ENCODE measurements at places on chromosomes 1 and 21.

DNA sequence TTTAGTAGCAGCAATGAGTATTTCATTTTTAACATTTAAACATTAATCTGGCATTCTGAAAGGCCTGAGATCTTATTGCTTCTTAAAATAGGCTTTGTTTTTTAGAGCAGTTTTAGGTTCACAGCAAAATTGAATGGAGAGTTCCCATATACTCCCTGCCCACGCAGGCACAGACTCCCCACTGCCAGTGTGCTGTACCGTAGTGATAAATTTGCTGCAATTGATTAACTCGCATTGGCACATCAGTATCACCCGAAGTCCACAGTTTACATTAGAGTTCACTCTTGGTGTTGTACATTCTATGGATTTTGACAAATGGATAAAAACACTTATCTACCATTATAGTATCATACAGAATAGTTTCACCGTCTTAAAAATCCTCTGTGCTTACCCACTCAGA lies 71.8 kb upstream of the ERRFI1 start:
- no peak for DNase-seq

GRCh38 chr1:230310381-230311163 lies 115.6 kb downstream of the PGBD5 start:
- DNase-seq = peak; percentile 88

- no peak for DNase-seq
These were observed 15.7 kb downstream of the HSD11B1 start for GRCh38 chr1:209720326-209720725.

DNA sequence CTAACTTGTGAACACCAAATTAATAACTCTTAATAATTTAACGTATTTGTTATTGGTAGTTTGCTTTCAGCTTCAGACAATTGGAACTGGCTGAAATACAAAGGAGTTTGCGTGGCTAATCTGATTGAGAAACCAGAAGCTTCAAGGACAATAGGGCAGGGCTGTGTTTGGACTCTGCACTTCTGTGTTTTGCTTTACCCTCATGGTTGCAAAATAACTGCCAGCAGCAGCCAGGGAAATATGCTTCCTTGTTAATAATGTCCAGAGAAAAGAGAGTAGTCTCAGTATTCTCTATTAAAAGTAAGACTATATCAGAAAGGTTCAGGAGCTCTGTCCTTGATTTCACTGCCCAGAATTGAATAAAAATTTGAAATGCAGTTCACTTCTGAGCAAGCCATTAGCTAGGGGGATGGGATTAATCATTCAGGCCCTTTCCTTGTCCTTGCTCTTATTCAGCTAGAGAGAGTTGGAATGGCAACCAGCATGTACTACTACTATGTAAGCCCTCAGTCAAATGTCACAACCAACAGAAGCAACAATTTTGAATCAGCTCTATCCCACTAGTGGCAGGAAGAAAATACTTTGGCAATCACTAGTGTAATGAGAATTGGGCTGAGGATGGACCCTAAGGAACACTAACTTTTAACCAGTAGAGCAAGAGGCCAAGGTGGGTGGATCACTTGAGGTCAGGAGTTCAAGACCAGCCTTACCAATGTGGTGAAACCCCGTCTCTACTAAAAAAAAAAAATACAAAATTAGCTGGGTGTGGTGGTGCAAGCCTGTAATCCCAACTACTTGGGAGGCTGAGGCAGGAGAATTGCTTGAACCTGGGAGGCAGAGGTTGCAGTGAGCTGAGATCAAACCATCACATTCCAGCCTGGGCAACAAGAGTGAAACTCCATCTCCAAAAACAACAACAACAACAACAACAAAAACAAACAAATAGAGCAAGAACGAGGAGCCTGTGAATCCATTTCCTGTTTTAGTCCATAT lies 76.8 kb downstream of the POU2F1 start:
- DNase-seq = no peak

DNA sequence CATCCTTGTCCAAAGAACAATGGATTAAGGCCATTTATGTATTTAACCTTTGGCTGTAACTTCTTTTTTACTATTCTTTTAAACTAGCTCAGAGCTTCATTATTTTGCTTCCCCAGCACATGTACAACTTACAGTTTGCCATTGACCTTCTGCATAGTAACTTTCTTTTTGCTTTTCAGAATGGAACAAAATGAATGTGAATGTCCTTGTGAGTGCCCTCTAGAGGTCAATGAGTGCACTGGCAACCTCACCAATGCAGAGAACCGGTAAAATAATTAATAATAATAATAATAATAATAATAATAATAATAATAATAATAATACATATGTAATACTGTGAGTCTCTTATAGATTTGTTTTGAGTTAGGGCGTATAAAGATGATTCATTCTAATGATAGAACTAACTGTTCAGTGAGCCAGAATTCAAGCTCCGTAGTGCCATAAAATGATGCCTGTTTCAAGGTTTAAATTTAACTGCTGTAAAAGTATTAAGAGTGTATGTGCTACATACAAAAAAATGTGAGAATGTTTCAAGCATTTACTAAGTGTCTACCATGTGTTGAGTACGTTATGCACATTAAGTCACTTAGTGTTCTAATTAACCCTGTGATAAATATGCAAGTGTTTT lies 69.0 kb upstream of the RAVER2 start:
- peak; percentile 41 for DNase-seq

GRCh38 chr1:83673312-83673711 lies 325.6 kb downstream of the TTLL7 start:
- no peak for DNase-seq

DNA sequence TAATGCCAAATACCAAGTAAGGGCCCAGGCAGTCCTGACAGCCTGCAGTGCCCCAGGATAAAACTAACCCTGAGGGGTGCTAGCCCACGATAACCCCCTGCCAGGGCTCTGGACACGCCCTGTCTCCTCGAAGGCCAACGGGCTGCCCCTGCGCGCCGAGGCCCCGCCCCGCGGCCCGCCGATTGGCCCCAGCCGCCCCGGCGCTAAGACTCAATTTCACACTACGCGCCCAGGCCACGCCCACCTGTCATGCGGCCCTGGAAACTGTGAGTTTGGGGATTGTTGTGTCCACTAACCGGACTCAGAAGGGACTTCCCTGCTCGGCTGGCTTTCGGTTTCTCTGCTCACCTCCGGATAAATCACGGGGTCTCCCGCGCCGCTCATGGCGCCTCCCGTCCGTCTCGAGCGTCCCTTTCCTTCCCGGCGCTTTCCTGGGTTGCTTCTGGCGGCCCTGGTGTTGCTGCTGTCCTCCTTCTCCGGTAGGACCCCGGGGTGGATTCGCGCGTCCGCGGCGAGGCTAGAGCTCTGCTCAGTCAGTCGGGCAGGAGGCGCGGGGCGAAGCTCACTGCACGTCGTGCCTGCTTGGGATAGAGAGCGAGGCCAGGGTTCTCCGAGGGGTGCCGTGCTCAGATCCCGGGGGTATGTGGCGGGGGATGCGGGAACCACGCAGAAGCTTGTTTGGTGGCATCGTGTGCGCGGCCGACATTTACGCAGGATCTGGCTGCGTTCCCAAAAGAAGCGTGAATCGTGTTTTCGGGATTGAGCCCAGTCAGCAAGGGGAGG lies at the start of gene CR1L:
Gene CR1L (plus strand): TSS at position 282 of the 783 bp plus-strand sequence. CDS start 101 bp downstream, at position 383.
- peak; percentile 83 for DNase-seq

- no peak for DNase-seq
These were observed 85.1 kb upstream of the PLXNA2 start for GRCh38 chr1:208329300-208329699.

- no peak for DNase-seq
These were observed 42.0 kb upstream of the MTF1 start for GRCh38 chr1:37901191-37901892.

DNA sequence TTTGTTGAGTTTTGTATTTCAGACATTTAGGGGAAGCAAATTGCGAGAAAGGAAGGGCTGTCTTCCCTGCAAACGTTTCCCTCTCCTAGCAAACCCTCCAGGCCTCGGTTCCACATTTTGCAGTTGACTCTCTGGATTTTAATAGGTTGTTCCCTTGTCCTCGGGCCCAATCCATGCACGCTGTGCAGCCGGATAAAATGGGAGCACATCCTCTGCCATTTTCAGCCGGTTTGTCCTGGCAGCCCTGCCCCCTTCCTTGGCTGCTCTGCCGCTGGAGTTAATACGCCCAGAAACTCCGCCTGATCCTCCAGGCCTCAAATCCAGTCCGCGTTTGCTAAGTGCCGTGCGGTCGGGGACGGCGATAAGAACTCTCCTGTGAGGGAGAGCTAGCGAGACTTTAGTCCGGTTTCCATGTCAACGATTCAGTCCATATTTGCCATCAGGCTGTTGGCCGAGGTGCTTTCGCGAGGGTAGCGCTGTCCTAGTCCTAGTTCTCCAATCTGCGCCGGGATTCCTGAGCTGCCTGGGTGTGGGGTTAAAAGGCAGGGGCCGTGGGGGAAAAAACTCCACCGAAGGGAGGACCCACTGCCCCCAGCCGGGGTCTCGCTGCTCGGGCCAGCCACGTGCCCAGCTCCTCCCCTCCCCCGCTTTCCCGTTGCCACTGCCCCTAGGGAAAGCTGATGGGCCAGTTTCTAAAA lies 2.9 kb upstream of the ARID1A start:
- DNase-seq = peak; percentile 82

GRCh38 chr1:165696625-165697100 lies 1.7 kb downstream of the ALDH9A1 start:
- no peak for DNase-seq

- DNase-seq = peak; percentile 33
These were observed 17.1 kb upstream of the CCDC190 start for GRCh38 chr1:162878000-162878596.

- DNase-seq = no peak
These were observed 5.0 kb downstream of the GUCA2B start for GRCh38 chr1:42158189-42158588.

DNA sequence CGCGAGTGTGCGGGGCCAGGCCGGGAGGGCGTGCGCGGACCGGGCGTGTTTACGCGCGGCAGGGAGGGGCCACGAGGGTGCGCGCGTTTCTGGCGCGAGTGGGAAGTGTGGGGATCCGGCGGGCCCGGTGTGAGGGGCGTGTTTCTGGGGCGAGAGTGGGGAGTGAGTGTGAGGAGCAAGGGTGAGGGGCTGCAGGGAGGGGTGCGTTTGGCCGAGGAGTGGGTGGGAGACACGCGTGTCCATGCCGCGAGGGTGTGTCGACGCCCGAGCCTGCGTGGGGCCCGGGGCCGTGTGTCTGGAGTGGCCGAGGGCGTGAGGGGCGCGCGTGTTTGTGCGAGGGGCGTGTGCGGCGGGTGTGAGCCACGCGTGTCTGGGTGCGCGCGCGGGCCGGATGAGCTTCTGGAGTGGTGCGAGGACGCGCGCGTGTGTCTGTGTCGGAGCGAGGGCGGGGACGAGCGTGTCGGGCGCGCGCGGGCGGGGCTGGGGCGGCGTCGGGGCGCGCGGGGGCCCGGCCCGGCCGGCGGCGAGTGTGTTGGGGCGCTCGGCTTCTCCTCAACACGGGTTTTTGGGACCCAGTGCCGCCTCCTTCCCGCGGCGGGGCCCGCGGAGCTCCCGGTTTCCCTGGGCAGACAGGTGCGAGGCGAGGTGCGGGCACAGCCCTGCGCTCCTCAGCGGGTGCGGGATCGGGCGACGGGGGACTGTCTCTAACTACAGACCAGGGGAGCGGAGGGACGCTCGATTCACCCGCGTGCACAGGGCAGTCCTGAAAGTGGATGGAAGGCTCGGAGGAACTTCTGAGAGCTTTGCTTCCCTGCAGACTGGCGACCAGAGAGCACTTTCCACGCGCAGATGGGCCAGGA lies 65.8 kb upstream of the VAMP3 start:
- DNase-seq = peak; percentile 69

GRCh38 chr1:54290506-54291184 lies 90.7 kb downstream of the MRPL37 start:
- no peak for DNase-seq

- no peak for DNase-seq
These were observed 5.8 kb upstream of the FNDC10 start for GRCh38 chr1:1605724-1606123.

GRCh38 chr1:23568608-23569383 lies 9.5 kb upstream of the ID3 start:
- DNase-seq = peak; percentile 65

- DNase-seq = no peak
These were observed 1886.9 kb downstream of the NCAM2 start for GRCh38 chr21:22885079-22885478.

GRCh38 chr1:83822208-83822607 lies 176.7 kb downstream of the TTLL7 start:
- no peak for DNase-seq

- no peak for DNase-seq
These were observed 263.4 kb downstream of the TTLL7 start for GRCh38 chr1:83735526-83735925.

- DNase-seq = no peak
These were observed 139.9 kb upstream of the KLHDC7A start for GRCh38 chr1:18340787-18341186.

- peak; percentile 78 for DNase-seq
These were observed 871 bp upstream of the ETS2 start for GRCh38 chr21:38804789-38805327.

GRCh38 chr1:3492545-3493246 lies 38.2 kb downstream of the ARHGEF16 start:
- DNase-seq = no peak

DNA sequence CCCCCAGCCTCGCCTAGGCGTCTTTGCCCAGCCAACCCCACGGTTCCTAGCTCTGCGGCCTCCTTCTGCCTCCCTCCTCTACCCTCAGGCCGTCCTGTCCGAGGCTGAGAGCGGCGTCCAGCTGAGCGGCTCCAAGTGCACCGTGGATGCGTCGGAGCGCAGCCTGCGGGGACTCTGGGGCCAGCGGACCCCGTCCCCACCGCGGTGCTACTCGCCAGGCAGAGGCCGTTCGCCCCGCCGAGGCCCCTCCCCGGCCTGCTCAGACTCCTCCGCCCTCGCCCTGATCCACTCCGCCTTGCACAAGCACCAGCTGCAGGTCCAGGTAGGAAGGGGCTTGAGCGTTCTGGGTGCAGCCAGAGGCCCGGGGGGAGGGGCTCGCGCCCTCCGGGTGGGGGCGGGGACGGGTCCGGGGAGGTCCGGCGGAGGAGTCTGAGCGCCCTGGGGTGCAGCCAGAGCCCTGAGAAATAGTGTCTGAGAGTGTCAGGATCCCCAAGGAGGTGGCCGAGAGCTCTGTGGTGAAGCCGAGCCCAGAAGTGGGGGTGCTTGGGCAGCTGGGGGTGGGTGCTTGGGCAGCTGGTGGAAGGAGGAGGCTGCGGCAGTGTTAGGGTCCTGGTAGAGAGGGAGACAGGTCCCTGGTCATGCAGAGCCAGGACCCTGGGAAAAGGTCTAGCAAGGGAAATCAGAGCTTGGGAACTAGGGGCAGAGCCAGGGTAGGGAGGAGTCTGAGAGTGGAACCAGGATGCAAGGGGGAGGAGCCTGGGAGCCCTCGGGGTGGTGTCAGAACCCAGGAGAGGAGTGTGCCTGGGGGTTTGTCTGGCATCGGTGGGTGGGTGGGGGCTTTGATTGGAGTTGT lies 3.2 kb upstream of the NBPF3 start:
- DNase-seq = peak; percentile 56

- no peak for DNase-seq
These were observed 3.7 kb upstream of the PARP1 start for GRCh38 chr1:226411619-226412018.

- DNase-seq = no peak
These were observed 93.1 kb downstream of the MACF1 start for GRCh38 chr1:39297551-39297950.

- DNase-seq = no peak
These were observed 867.4 kb downstream of the KCNT2 start for GRCh38 chr1:195740862-195741261.

All from SK-N-SH (cell line).